ENCODE measurements at places on chromosomes 13 and 19.

DNA sequence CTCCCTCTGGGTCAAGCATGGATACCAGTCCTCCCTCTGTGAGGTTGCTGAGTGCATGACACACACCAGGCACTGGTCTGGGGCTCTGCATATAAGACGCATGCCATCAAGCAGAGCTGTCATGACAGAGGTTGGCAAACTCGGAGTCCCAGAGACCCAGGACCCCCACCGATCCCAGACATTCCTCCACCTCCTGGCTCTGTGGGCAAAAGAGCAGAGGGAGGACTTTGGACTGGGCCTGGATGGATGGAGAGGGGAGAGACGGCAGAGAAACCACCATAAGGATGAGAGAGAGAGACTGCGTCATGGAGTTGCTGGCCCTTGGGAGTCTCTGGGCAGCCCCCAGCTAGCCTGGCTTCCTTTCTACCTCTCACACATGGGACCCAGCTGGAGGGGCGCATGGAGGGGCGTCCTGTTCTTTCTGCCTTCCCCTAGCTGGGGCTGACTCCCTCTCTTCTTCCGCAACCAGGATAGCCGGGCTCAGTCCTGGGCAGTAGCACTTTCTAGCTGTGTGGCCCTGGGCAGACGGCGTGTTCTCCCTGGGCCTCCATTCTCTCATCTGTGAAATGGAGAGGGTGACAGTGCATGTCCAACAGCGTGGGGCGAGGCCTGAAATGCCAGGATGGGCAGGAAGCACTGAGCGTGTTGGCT, 1.6 kb downstream of the HPN start:
- no peak for DNase-seq

DNA sequence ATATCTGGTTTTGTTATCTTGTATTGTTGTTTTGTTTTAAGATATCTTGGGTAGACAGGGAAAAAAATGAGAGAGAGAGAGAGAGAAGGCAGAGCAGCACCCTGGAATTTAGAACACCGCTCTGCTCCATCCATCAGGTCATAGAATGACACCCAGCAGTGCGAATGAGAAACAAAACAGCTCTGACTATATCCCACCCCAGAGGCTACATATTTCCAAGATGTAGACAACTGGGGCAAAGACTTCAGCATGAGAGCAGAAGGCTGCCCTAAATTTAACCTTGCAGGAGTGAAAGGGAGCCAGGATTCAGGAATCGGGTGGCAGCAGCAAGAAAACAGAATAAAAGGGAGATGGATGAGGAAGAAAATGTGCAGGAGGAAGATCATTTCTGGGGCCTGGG, 46.5 kb downstream of the TNFSF13B start:
- DNase-seq, result no peak

- no peak for DNase-seq
Observed at GRCh38 chr19:30224689-30225606, 147.2 kb upstream of the ZNF536 start.

DNA sequence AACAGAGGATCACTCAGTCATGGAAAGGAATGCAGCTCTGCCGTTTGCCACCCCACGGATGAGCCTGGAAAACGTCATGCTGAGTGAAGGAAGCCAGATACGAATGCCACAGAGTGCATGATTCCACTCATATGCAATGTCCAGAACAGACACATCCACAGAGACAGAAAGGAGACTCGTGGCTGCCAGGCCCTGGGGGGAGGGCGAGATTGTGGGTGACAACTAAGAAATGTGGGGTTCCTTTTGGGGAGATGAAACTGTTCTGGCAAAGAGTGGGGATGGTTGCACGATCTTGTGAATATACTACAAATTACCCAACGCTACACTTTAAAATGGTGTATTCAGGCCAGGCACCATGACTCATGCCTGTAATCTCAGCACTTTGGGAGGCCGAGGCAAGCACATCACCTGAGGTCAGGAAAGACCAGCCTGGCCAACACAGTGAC, 27.2 kb upstream of the NAPA start:
- DNase-seq, result no peak
